ENCODE measurements at places on chromosomes 3 and 15. TPM values are rescaled to one million over a fixed set of nuclear protein-coding genes. Genes with fewer than 3 reads are reported as not detected.

DNA sequence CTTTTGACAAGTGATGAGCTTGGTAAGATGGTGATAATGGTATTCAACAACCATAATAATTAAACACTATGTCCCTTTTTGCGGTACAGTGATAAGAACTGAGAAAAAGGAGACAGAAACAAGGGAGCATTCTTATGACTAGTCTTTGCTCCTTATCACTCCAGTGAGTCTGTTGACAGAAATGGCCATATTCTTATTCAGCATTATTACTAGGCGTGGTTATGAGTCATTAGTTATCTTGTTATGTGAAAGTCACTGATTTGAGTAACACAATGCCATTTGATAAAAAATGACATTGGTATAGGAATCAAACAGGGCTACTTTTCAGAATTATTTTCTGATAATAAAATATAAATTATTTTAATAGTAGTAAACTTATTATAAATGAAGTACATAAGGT, 193.5 kb downstream of the C3orf38 start:
- DNase-seq, result no peak

Gene SLC38A3
- total RNA-seq, result not detected

DNA sequence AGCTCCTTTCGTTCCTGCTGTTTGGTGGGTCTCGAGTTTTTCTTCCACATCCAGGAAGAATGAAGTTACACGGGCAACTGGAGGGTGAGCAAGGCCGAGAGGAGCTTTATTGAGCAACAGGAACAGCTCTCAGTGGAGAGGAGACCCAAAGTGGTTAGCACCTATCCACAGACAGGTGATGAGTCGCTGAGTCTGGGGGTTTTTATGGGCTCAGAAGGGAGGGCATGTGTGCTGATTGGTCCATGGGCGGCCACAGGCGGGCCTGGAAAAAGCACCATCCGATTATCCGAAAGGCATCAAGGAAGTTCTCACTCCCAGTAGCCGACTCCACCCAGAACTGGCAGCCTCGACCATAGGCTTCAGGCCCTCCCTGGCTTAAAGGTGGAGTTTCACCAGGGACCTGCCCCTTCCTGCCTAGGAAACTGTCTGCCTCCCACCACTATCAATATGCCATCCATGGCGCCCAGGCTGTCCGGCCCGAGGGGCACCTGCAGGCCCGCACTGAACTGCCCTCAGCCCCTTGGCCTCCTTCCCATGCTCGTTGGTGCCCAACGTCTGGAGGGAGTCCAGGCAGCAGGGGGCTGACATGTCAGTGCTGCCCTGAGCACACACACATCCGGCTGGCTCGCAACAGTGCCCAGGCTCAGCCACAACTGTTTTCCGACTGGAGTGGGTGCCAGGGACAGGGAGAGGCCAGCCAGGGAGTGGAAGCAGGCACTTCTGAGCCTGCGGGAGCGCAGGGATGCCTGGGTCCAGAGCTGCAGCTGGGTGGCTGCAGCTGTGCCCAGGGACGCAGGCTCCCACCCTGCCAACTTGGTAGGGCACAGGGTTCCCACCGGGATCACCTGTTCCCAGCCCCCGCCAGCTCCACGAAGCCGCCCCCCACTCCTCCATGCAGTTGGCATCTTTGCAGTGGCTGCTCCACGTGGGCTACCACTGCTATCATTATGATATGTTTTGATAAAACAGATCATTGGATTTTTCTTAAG, 170.2 kb downstream of the FNDC3B start:
- DNase-seq, result peak; percentile 58

Gene LSAMP
- not detected for total RNA-seq

Gene VPS13C
- 58.5 TPM for total RNA-seq
